ENCODE measurements at places on chromosomes 2 and 18.

DNA sequence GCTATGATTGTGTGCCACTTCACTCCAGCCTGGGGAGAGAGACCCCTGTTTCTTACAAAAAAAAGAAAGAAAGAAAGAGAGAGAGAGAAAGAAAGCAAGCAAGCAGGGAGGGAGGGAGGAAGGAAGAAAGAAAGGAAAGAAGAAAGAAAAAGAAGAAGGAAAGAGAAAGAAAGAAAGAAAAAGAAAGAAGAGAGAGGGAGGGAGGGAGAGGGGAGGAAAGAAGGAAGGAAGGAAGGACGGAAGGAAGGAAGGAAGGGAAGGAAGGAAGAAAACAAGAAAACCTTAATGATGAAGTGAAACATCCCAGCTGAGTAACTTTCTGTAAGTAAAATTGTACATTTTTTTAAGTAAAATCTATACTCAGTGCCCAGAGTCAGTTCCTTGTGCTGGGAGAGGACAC lies 75.5 kb upstream of the GLS start:
- no peak for DNase-seq

- no peak for DNase-seq
Measured at GRCh38 chr18:22459491-22459890, 41.8 kb upstream of the CTAGE1 start.

DNA sequence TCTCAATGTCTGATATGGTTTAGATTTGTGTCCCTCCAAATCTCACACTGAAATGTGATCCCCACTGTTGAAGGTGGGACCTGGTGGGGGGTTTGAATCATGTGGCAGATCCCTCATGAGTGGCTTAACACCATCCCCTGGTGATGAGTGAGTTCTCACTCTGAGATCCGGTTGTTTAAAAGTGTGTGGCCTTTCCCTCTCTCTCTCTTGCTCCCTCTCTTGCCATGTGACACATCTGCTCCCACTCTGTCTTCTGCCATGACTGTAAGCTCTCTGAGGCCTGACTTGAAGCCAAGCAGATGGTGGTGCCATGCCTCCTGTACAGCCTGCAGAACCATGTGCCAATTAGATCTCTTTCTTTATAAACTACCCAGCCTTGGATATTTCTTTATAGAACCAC lies 108.8 kb downstream of the RBMS1 start:
- DNase-seq = no peak

DNA sequence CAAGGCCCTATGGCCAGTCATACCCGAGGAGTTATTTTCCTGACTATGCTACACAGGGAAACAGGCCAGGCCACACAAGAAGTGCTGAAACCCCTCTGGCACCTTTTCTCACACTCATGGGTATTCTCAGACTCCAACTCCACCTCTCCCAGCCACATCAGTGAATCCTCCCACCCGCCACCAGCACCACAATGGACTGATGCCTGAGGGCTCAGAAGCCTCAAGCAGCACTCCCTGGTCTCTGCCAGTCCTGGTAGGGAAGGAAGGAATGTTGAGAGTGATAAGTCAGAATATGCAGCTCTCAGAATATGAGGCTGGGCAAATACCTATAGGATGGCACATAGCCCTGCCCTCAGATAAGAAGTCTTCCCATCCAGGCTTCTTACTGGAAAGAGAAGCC lies 391.1 kb downstream of the ALK start:
- DNase-seq = no peak

DNA sequence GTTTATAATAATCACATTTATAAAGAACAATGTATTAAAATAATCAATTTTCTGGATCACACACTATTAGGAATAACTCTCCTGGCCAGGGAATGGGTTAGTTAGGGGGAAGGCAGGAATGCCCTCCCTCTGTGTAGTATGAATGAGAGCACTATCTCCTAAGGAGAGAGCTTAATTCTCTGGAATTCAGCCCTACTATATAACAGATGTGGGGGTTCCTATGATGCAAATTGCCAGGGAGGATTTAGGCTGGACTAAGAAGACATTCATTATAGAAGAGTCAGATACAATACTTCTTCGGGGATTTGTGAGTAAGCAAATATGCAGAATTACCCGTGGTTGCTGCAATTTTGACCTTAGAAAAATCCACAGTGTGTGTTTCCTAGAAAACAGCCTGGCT lies 250.1 kb upstream of the VRK2 start:
- DNase-seq = no peak

DNA sequence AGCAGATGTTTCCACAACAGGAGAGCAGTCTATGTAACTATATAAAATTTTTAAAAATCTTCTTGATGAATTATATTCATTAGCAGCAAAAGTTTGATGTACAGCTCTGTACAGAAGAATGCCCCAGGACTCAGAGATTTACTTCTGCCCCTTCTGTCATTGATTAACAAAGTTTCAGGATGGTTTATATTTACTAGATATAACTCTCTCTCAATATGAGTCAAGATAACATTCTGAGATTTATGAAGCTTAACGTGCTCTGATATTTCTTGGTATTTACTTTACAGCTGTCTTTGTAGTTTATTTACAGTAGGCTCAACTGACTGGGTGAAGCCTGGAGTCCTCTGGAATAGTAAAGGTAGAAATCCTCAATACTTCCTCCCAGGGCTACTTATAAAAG lies 93.6 kb upstream of the HNMT start:
- no peak for DNase-seq

GRCh38 chr2:46268196-46268595 lies 29.0 kb upstream of the EPAS1 start:
- DNase-seq = no peak

GRCh38 chr2:15765686-15766302 lies 174.1 kb downstream of the DDX1 start:
- no peak for DNase-seq

- no peak for DNase-seq
Measured at GRCh38 chr18:50720325-50720674, 99.5 kb downstream of the MRO start.

GRCh38 chr2:217996361-217996760 lies 6.4 kb downstream of the TNS1 start:
- peak; percentile 85 for DNase-seq

- no peak for DNase-seq
Measured at GRCh38 chr18:41244591-41245037, 710.4 kb upstream of the PIK3C3 start.

GRCh38 chr2:135773917-135774316 lies 32.3 kb downstream of the UBXN4 start:
- peak; percentile 45 for DNase-seq

GRCh38 chr2:238380785-238381184 lies 45.9 kb upstream of the ASB1 start:
- DNase-seq = peak; percentile 45

DNA sequence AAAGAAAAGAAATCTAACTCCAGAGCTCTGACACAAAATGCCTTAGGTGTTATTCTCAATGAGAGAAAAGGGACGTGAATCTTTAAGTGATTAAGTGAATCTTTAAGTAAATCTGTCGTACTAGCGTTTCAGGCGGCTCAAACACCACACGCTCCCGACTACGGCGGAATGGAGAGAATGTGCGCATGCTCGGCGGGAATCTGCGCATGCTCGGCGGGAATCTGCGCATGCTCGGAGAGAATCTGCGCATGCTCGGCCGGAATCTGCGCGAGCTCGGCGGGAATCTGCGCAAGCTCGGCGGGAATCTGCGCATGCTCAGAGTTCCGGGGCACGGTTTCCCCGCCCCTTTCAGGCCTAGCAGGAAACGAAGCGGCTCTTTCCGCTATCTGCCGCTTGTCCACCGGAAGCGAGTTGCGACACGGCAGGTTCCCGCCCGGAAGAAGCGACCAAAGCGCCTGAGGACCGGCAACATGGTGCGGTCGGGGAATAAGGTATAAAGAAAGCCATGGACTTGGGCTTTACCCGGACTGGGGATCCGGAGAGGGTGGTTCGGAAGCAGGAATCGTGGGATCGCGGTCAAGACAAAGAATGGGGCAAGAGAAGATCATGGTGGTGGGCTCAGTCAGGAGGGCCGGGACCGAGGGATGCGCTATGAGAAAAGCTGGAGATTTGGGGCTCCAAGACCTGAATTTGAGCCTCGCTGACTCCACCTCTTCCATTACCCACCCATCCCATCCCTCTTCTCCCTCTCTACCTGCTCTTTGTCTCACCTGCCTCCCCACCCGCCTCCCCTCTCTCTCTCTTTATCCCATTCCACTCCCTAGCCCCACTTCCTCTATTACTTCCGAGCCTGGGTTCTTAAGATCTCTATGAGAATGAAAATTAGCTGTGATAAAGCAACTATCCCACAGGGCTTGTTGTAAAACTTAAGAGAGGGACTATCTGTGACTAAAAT lies at the start of gene XRCC5:
TSS of gene XRCC5 (plus strand) at position 382 of the 955 bp plus-strand sequence. CDS start at position 471, 89 bp downstream.
- DNase-seq = peak; percentile 96

GRCh38 chr2:130341562-130342019 lies 1.1 kb upstream of the IMP4 start:
- DNase-seq = no peak
